ENCODE measurements at places on chromosomes 5 and 9. TPM values are rescaled to one million over a fixed set of nuclear protein-coding genes. Genes with fewer than 3 reads are reported as not detected.

- peak; percentile 76 for DNase-seq
These were observed 84.8 kb upstream of the PAM start for GRCh38 chr5:102670224-102670836.

- no peak for DNase-seq
These were observed 12.1 kb downstream of the LRSAM1 start for GRCh38 chr9:127463382-127463781.

DNA sequence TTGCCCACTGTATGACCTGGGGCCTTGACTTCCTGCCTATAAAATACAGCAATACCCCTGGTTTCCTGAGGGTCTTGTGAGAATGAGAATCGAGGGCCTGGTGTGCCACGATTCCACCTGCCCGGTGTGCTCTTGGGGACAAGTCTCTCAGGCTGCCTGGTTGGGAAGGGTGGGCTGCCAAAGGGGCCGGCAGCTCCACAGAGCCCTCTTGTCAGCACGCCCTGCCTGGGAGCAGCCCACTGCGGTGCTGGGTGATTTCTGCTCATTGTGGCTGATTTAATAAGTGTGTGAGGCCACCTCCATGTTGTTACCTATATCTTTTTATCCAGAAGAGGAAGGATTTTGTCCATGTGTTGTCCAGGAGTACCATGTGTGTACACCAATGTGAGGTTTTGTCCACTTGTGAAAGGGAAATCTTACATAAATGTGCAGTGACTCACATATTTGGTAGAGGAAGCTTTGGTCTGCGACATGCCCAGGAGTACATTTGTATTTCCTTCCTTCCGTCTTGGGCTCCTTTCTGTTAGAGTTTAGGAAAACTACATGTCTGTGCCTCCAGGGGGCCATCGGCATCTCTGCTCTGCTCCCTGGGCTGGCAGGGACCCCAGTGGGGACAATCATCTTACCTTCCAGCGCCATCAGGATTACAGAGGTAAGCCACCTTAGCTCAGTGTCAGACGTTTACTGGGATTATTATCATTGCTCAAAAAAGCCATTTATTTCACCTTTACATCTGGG lies 108.6 kb downstream of the PHF2 start:
- no peak for DNase-seq

The ANXA2R gene
- 1.7 TPM for polyA plus RNA-seq

DNA sequence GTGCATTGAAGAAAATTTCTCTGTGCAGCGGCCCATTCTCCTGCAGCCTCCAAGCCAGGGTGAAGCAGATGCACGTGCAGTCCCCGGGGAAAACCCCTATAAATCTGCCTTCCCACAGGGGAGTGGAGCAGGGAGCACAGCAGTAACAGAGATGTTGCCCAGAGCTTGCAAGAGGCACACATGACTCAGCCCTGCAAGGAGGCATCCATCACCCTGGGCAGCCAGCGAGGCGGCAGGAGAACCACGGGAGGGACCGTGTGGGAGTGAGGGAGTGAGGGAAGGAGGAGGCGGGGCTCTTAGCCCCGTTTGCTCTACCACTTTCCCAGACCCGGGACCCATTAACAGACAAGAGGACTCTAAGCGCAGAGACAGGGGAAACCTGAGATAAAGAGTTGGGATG lies 96.2 kb upstream of the ARAP3 start:
- no peak for DNase-seq

DNA sequence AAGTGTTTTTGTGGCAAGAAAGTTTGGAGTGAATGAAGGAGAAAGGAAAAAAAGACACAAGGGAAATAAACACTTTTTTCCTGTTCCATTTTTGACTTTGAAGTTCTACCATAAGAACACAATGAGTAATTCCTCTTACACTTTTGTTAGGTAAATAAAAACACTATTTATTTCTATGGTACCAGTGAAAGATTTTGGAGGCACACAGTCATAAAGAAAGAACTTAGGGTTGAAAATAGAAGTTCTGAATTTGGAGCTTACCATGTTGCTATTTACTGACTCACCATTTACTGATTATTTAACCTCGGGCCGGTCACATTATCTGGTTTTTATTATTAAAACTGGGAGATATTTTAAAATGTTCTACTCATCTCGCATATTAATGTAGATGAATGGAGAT lies 367.8 kb downstream of the TLE1 start:
- no peak for DNase-seq

GRCh38 chr9:36902861-36903524 lies 131.1 kb downstream of the PAX5 start:
- no peak for DNase-seq

The INSL6 gene
- not detected for polyA plus RNA-seq

GRCh38 chr5:67964619-67965018 lies 250.9 kb upstream of the PIK3R1 start:
- DNase-seq: no peak

The FANCG gene
- polyA plus RNA-seq: 25.1 TPM

DNA sequence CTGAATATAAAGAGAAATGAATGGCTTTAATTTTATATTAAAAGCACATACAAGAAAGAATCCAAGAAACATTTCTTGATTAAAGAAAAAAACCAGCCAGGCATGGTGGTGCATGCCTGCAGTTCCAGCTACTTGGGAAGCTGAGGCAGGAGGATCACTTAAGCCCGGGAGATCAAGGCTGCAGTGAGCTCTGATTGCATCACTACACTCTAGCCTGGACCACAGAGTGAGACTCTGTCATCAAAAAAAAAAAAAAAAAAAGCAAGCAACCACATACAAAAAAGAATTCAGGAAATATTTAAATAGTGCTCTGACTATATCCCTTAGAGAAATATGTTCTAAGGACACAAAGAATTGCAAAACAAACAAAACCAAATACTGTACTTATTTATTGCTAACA lies 2.5 kb upstream of the PLAC8L1 start:
- no peak for DNase-seq

DNA sequence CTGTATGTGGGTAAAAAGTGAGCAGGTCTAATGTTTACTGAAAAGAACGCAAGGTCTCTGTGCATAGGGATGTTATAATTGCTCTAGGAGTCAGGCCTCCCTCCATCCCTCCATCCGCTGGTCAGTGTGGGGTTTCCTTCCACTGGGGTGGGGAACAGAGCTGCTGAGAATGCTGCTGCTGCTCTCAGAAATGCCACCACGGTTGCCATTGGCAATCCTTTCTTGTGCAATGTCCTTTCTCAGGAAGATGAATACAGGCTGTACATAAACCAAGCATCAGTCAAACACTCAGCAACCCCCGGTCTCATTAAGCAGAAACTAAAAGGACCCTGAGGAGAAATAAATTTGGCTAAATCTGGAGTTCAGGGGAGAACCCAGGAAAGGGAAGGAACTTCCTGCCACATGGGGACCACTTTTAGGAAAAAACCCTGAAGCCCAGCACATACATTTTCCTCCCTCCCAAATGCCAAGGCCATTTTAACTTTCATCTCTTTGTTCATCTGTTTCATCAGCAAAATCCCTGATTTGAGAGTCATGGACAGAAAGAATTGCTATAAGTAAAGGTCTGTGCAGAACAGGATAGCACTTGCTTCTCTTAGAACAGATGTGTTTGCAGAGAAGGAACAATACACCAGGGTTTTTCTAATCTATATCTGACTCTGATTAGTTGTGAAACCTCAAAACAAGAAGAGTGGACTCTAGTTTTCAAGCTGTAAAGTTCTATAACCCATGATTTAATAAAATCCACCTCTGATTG lies 70.4 kb upstream of the SLC1A3 start:
- no peak for DNase-seq

The HTR4 gene
- polyA plus RNA-seq: not detected

GRCh38 chr9:119368681-119369581 lies at the start of gene BRINP1:
BRINP1 (minus strand) TSS chr9:119369435; CDS start chr9:119313355, 56,080 bp downstream.
- peak; percentile 90 for DNase-seq

DNA sequence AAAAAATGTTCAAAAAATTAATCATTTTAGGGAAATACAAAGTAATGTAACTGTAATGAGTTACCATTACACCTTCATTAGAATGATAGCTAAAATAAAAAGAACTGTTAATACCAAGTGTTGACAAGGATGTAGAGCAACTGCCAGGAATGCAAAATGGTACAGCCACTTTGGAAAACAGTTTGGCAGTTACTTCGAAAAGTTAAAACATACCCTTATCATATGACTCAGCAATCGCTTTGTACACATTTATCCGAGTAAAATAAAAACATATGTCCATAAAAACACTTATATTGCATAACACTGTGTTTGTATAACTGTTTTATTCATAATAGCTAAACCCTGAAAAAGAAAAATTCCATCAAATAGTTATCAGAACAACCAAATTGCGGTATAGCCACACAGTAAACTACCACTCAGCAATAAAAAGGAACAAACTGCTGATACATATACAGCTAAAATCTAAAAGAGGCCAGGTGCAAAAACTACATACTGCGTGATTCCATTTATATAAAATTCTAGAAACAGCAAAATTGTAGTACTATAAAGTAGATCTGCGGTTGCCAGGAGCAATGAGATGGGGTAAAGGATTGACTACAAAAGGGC lies 61.7 kb downstream of the RFX3 start:
- no peak for DNase-seq

The PSAT1 gene
- polyA plus RNA-seq: 37.0 TPM

GRCh38 chr5:20556115-20556763 lies 568.2 kb upstream of the CDH18 start:
- no peak for DNase-seq

The CCDC171 gene
- 0.54 TPM for polyA plus RNA-seq

GRCh38 chr5:141343242-141343952 lies at the start of gene PCDHGA3:
PCDHGA3 (plus strand) TSS chr5:141343829; CDS start chr5:141344034, 205 bp downstream.
- DNase-seq: no peak

- peak; percentile 51 for DNase-seq
These were observed 39.7 kb downstream of the FABP6 start for GRCh38 chr5:160269017-160269416.

- DNase-seq: no peak
These were observed 148.7 kb downstream of the LURAP1L start for GRCh38 chr9:12923468-12924009.

The ANKRD31 gene
- polyA plus RNA-seq: 0.05 TPM

DNA sequence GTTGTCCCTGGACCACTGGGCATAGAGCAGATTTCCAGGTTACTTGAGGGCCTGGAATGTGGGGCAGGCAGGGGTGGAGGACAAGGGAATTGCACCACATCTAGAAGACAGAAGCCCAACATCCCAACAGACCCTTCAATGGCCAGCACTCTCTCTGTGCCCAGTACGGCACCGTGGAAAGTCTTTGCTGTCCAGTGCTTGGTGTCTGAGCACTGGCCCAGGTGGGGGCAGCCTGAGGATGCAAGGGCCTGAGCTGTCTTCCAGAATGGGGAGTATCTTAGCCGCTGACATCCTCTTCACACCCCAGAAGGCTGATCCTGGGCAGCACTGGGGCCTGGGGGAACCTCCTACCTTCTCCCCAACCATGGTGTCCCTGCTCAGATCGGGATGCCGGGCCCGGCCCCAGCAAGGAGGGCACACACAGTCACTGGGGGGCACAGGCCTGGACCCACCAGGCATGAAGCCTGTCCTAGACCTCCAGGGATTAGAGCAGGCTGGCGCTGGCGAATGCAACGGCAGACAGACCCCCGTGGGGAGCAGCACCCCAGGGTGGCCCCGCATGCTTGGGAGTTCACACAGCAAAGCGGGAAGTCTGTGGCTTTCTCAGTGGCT lies 40.6 kb upstream of the OLFM1 start:
- no peak for DNase-seq

DNA sequence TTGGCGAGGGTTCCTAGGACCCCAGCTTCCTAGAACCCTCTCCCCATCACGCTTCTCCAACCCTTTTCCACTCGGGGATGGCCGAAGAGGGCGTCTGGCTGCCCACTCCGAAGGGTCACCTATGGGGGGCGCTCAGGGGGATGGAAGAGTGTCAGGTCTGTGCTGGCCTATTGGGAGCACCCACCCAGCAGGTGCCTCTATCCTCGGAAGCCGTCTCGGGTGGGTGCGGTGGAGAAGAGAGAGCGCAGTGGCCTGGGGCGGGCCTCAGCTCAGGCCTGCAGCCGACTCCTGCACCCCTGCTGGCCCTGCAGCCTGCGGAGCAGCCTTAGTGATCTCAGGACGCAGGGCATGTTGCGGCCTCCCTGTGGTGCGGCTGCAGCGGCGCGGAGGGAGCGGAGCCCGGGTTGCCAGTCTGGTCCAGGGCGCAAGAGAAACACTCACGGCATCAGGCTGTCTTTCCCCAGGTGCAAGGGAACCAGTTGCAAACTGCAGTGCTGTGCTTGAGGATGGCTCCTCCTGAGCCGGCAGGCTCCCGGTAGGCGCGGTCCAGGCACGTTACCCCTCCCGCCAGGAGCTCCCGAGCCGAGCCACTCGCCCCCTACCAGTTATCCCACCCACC lies 1.5 kb upstream of the IRX2 start:
- DNase-seq: no peak

The SPINK6 gene
- polyA plus RNA-seq: not detected

GRCh38 chr9:113536483-113537228 lies 73.1 kb downstream of the RGS3 start:
- DNase-seq: peak; percentile 33

- no peak for DNase-seq
These were observed 42.1 kb downstream of the PCDH1 start for GRCh38 chr5:141835928-141836670.

The MYO10 gene
- 8.1 TPM for polyA plus RNA-seq

DNA sequence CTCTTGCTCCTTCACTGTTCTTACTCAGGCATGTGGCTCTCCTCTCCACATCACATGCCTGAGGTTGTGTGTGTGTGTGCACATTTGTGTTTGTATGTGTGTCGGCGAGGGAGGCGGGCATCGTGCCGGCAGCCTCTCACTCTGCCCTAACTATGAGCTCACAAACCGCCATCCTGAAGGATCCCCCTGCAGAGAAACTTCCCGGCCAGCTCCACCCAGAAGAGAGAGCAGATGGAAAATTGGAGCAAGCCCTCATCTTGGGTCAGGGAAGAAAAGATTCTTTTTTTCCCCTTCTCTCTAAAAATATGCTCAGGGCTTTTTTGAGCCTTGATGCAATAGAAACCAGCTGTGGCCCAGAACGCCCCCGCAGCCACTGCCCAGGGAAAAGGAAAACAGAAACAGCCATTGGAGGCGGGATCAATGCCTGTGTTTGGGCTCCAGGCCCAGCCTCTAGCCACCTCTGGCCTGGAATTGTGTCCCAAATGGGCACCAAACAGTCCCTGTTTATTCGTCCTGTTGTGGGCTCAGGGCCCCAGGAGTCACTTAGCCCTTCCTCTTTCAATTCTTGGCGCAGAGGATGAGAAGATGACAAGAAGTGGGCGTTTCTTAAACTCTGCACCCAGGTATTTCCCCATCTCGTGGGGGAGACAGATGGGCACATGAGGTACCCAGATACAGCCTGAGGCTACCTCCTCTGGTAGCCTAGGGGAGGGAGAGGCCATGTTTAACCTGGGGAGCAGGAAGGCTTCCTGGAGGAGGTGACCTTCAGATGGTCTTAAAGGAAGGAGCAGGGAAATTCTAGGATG lies 151.5 kb downstream of the RGS3 start:
- no peak for DNase-seq

The ZBTB5 gene
- polyA plus RNA-seq: 9.6 TPM

- peak; percentile 52 for DNase-seq
These were observed 12.4 kb upstream of the ASS1 start for GRCh38 chr9:130432362-130432761.

- peak; percentile 15 for DNase-seq
These were observed 205.6 kb downstream of the DENND1A start for GRCh38 chr9:123724211-123724796.

- DNase-seq: no peak
These were observed 184.2 kb downstream of the EFNA5 start for GRCh38 chr5:107486489-107486888.
